NCI-H146 (cell line): ENCODE measurements at places on chromosomes 5 and 9.

DNA sequence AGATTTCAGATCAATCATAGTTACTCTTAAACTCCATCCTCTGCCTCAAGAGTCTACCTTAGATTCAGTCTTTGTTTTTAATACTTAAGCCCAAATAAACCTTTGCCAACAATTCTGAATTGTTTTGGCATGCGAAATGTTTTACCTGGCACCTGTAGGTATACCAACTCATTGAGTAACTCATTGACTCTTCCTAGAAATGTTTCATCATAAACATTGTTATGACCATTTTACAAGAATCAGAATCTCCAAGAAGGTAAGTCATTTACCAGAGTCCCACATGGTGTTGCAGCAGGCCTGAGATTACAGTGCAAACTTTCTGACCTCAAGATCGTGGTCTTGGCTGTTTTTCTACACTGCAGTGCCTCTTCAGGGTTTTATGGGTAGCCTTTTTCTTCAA, 750.4 kb downstream of the BRINP1 start:
- no peak for DNase-seq

GRCh38 chr9:75116306-75116705, 28.0 kb downstream of the OSTF1 start:
- DNase-seq = no peak

DNA sequence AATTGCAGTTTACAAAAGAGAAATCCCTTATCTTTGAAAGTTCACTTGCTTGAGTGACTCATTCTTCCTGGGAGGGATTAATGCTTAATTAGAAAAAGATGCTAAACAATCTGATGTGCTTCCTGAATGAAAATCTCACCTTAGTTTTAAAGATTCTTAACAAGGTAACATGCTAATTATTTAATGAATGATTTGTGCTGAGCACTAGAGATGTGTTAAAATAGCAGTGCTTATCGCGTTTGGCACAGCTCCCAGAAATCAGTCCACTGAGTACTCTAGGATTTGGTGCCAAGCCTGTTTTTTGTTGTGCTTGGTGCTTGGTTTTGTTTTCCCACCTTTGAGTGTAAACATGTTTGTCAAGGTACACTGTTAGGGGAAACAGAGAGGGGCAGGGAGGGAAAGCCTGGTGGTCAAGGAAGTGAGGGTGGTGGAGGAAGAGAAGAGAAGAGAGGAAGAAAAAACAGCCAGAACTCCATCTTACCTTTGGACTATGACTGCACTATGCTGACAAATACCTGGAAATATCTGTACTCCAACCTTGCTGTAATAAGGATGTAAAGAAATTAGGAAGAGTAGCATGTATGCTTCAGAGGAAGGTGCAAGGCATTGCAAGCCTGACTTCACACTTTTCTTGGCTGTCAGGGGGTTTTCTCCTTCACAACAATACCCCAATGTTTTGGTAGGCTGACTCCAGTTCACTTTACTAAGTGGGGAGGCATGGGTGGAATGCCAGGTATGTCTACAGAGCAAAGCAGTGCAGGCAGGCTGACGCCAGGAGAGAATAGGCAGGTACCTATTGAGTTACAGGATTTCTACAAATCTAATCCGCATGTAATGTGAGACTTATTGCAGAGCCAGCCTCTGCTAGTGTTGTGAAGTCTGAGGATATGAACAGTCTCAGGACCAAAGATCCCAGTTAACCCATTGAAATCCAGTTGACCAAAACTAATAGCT, 157.2 kb upstream of the ISL1 start:
- peak; percentile 73 for DNase-seq

- peak; percentile 23 for DNase-seq
These were observed 4.6 kb upstream of the SLC9A3 start for GRCh38 chr5:528629-529511.

DNA sequence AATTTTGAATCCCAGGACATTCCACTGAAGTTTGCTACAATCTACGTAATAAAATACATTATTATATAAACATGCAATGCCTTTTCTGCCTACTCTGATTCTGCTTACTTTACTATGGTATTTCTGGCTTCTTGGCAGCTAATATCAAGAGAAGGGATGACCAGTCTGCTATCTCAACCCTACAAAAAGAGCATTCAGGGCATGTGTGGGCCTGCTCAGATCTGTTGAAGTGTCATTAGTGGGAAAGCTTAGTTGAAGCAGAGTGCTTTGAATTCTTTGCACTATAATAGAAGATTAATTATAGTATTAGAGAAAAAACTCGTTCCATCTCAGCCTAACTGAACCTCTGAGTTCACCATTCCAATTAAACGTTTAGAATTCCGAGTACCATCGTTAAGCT, 339.5 kb upstream of the ISL1 start:
- peak; percentile 69 for DNase-seq

GRCh38 chr5:50401336-50401735, 39.8 kb downstream of the EMB start:
- DNase-seq = no peak

DNA sequence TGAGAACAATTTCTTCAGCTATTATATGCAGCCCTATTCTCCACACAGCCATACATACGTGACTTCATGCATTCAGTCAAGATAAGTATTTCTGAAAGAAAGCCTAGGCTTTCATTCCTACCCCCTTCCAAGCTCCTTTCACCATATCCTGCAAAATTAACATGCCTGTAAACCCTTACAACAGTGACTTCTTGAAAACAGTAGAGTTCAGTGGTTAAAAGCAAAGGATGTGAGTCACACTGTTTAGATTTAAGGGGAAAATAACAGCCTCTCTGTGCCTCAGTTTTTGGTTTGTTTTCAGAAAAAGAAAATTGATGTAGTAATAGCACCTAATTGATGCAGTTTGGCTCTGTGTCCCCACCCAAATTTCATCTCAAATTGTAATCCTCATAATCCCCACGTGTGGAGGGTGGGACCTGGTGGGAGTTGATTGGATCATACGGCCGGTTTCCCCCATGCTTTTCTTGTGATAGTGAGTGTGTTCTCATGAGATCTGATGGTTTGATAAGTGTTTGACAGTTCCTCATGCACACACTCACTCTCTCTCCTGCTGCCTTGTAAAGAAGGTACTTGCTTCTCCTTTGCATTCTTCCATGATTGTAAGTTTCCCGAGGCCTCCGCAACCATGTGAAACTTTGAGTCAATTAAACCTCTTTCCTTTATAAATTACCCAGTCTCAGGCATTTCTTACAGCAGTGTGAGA, 264.8 kb downstream of the CETN3 start:
- no peak for DNase-seq

DNA sequence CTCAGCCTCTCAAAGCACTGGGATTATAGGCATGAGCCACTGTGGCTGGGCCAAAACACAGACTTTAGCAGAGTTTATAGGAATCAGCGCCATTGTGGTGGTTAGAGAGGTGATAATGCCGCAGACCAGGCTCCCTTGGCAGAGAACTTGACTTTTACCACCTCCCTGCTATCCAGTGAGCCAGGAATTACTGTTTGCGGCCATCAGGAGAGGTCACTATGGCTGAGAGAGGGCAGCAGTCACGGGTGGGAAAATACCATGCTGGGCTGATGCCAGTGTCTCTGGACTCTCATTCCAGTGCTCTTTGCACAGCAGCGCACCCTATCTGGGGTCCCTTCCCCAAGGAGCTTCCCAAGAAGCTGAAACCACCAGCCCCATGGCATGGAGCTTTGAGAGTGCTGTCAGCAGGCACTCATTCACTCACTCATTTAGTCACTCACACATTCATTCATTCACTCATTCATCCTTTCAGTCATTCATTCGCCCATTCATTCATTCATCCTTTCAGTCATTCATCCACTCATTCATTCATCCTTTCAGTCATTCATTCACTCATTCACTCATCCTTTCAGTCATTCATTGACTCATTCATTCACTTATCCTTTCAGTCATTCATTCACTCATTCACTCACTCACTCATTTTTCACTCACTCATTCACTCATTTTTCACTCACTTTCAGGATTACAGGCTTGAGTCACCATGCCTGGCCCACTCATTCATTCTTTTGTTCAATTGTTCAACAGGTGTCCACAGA, 27.3 kb upstream of the RNU6ATAC start:
- no peak for DNase-seq

- DNase-seq = no peak
These were observed 6.8 kb downstream of the HSD17B4 start for GRCh38 chr5:119458911-119459632.

- DNase-seq = no peak
These were observed 54.1 kb upstream of the FYB1 start for GRCh38 chr5:39273314-39273954.

DNA sequence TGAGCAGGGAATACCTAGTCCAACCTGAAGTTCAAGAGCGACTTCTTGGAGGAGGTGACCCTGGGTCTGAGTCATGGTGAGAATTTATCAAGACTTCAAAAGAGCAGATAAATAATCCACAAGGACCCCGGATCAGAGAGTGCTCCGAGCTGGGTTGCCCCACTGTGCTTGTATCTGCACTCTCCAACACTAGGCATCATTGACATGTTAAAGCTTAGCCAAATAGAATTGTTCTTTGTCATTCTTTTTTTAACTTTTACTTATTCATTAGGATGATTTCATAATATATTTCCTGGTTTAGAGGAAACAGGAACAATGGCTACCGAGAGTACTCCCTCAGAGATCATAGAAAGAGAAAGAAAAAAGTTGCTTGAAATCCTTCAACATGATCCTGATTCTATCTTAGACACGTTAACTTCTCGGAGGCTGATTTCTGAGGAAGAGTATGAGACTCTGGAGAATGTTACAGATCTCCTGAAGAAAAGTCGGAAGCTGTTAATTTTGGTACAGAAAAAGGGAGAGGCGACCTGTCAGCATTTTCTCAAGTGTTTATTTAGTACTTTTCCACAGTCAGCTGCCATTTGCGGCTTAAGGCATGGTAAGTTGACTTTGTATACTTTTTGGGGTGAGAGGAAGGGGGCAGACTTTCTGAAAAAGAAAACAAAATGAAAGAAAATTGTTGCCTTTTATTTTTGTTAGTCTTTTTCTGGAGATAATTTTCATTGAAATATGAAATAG, at the start of gene CARD6:
CARD6 (plus strand) TSS at position 300 of the 738 bp plus-strand sequence; CDS start at position 316, 16 bp downstream.
- DNase-seq = no peak
